Hepatic stellate cell (primary cell): ENCODE measurements at places on chromosomes 2 and 18.

- no peak for DNase-seq
These were observed 20.2 kb downstream of the ARHGEF33 start for GRCh38 chr2:38909872-38910271.

DNA sequence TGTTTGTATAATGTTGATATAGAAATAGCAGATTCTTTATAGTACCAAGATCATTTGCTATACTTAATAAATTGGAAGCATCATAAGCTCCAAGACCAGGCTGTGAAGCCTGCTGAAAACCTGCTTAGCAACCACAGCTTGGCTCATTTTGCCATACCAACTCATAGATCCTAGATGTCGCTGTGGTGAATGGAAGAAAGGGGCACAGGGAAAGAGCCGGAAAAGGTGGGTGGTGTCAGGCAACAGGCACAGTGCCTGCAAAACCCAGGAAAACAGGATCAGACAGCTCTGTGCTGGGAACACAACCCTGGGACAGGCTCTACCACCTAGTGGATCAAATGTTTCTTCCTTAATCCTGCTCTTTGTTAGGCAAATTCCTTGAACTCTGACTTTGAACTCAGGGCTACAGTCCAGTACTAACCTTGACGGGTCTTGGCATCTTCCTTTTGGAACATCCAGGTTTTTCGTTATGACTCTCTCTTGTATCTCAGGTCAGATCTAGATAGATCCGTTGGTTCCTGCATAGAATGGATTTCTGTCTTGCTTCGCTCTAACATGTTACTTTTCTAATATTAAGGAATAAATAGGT lies 31.6 kb downstream of the TWSG1 start:
- DNase-seq: no peak

DNA sequence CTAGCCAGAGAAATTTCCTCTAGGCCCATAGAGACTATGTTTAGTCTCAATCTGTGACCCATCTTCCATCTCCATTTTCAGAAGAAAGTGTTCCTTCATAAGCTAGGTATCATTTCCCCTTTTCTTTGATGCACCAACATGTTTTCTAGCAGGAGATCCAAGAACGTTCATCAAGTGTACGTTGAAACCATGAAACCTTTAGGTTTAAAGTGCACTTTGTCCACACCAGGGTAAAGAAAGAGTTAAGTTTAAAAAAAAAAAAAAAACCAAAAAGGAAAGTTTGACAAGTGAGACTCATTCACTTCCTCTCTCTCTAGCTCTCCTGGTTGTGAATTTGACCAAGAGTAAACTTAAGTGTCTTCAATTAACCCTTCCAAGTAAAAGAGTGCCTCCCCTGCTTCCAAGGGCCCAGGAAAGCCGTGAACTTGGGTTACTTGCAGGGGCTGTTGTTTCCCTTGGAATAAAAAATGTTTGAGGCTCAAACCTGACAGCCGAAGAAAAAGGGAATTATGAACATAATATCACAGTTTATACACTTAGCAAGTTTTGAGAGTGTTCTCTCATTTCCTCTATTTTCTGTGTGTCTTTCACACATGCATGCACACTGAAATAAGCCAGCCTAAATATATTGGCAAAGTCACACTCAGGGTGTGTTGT lies 56.7 kb downstream of the LBH start:
- DNase-seq: no peak

DNA sequence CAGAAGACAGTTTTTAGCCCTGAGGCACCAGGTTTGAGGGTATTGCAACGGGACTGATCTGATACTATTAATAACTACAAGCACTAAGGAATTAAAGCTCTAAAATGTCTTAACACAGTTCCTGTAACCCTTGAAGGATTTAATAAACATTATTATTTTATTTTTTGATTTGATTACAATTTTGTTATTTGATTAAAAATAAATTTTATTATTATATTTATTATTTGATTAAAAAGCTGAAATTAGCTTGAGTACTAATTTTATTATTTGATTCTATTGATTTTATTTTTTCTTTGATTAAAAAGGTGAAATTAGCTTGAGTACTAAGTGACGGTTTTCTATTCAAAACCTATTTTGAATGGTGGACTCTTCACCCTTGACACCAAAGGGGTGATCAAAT lies 307.3 kb downstream of the ZNF521 start:
- no peak for DNase-seq

GRCh38 chr2:142824756-142825155 lies 52.7 kb upstream of the KYNU start:
- no peak for DNase-seq

DNA sequence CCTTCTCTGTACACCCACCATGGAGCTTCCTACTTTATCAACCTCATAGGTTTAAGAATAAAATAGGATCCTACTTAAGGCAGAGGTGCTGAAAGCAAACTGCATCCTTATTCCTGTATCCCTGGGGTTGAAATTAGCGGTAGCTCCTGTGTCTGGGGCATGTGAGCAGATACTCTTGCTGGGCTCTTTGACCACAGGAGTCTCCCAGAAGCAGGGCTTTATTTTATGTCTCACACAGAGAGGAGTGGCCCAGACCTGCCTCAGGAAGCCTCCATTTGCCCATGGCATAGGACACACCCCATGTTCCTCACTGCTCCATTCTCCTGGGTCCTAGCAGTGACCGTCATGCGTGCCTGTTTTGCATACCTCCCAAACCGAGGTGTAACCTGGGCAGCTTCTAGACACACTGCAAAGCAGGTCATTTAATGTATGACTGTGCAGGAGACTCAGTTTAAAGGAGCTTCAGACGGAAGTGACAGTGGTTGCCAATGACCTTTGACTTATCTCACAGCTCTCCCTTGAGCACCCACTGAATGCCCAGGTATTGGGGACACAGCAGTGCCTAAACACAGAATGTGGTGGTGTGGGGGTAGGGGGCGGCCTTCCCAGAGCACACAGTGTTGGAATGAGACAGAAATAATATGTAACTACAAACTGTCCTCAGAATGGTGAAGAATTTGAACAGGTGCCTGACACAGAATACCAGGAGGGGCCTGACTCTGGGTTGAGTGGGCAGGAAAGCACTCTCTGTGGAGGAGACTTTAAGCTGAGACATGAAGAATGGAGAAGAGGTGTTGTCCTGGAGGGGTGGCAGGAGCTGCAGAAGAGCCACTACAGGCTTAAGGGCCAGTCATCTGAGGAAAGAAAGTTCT lies 3.7 kb downstream of the TMEM37 start:
- DNase-seq: no peak

DNA sequence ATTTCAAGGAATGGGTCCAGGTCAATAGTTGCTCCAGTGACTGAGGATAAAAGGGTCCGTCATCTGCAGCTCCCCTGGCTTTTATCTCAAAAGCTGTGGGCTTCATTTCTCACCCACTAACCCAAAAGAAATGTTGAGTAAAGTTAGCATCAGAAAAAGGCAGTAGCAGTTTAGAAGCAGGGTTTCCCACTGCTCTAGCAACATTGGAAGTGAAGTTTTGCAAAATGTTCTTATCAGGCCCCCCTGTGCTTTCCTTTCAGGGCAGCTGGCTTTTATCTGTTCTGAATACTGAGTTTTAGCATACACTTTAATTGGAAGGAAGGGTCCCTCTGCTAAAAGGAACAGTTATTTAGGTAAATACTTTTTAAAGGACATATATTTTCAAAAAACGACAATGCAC lies 296.2 kb upstream of the RAB12 start:
- DNase-seq: no peak

- no peak for DNase-seq
These were observed 9.1 kb downstream of the IDH1 start for GRCh38 chr2:208245746-208246145.

DNA sequence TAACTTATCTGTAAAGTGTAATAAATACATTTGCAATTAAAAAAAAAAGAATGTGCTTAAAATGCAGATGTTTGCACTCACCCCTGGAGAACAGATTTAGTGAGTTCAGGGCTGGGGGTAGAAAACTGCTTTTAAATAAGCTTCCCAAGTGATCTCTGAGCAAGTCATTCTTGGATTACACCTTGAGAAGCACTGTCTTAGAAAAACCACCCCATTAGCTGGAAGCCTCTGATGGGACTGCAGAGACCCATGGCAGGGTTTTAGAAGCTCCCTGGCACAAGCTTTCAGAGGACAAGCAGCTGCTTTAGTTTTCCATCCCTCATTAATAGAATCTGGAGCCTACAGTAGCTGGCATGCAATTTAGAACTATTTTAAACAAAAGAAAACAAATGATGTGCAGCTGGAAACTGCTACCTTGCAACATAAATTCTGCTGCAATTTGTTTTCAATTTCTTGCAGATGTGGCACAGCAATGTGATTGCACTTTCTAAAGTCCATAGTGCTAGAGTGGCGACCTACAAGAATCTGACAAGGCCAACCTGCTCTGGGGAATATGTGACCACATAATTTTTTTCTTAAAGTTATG lies 141.5 kb downstream of the CDC42EP3 start:
- DNase-seq: no peak

- no peak for DNase-seq
These were observed 244.7 kb downstream of the EIPR1 start for GRCh38 chr2:3132966-3133365.

- DNase-seq: no peak
These were observed 69.9 kb upstream of the SLC1A4 start for GRCh38 chr2:64919261-64919660.

GRCh38 chr2:16401761-16402300 lies 263.8 kb downstream of the CYRIA start:
- no peak for DNase-seq

DNA sequence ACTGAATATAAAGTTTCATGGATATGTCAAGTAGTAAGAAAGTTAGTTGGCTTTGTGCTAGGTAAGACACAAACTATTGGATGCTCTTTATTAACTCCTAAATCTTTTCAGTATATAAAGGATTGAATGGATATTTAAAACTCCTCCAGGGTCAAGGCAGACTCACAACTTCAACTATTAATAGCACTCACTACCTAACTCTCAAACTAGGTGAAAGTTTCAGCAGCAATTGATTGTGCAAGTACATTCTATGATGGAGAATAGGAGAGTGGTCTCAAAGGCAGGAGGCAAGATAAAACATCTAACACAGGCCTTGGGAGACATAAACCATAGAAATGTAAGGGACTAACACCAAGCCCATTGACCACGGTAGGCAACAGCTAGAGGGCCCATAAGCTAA lies 328.9 kb upstream of the CHAC2 start:
- DNase-seq: no peak

GRCh38 chr2:30412684-30413570 lies 34.1 kb upstream of the LCLAT1 start:
- DNase-seq: no peak

- DNase-seq: no peak
These were observed 234.3 kb upstream of the CYRIA start for GRCh38 chr2:16899958-16900357.

DNA sequence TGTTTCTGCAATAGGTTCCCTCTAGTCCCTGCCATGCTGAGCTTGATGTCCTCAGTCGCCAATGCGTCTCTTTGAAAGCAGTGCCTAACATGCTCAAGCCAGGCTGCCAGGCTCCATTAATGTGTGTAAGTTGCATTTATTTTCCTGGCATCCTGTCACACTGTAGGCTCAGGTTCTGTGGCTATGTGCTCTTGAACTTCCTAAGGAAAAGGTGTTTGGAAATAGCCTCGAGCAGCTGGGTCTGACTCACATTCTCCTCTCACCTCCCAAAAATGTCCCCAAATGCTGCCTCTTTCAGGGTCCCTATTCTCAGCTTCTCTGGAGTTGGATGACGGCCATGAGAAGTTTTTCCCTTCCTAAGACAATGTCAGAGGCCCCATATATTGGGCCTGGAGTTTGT lies 58.0 kb upstream of the SLC14A2 start:
- no peak for DNase-seq

DNA sequence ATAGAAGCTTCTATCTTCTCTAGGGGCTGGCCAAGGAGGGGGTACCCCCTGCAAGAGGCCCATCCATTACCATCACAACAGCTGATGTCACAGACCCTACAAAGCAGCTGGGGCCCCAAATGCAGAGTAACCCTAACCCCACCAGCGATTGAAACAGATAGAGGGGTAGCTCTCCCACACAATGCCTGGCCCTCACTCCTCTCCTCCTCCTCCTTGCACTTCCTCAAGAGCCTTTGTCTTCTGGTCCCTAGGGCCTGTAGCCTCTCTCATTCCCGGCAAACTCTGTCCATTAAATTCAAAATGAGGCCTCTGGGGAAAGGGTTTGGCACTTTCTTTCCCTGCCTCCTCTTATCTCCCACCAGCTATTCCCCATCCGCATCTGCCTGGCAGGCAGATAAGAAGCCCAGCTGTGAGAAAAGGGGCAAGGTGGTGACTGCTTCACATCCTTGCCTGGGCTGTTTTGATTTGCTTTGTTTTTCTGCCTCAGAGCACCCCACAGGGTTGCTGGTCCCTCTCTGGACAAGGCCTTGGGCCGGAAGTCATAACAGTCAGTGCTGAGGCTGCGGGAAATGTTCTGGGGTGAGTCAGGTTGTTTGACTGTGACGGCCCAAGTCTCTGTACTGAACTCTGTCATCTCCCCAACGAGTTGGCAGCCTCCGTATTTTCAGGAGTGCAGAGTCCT lies 26.1 kb upstream of the CYP26B1 start:
- DNase-seq: no peak

DNA sequence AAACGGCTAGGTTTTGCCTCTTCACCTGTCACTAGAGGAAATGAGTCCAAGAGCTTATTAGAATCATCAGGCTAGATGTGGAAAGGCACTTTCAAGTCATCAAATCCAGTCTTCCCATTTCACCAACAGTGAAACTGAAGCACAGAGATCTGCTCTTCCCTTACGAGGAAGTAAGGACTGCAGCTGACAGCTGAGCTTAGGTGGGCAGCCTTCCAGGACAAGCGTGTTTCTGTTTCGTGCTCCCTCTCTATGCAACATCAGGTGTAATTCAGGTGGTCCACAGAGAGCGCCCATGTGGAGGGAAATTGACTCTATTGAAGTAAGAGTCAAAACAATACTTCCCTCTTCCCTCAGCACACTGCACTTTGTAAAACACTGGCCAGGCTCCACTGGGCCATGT lies 5.5 kb downstream of the CYRIA start:
- no peak for DNase-seq

DNA sequence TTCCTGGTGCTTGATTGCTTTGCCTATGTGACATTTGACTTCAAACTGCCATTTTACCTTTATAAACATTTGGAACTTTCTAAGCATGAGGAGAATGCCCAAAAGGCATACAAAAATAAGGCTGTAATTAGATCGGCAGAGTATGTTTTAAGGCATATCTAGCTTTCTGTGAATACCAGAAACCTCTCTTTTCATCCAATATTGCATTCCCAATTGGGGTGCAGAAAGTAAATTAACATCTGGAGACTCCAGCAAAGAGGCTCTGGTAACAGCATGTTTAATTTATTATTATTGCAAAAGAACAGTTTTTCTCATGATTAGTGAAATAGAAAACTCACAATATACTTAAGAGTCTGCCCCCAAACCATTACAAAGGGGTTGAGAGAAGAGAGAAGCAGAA lies 32.1 kb downstream of the FRZB start:
- no peak for DNase-seq

DNA sequence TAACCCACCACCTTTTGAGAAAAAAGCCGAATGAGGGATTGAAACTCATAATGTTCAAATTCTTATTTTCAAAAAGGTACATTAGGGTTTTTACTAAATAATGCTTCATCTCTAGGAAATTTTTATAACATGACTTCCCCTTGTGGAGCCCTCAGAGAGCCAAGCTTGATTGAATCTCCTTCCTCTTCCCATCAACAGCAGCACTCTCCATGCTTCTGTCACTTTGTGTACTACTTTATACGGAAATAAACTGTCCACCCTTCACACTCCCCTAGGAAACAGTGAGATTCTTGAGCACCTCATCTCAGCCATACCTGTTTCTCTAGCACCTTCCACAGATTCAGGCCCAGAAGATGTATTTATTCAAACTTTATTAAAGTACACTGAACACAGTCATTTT lies 51.8 kb downstream of the TFPI start:
- DNase-seq: no peak

GRCh38 chr2:63775191-63775590 lies 66.5 kb upstream of the UGP2 start:
- DNase-seq: no peak

GRCh38 chr18:53385889-53386288 lies 838.6 kb downstream of the MBD2 start:
- DNase-seq: no peak
